ENCODE measurements at places on chromosomes 2 and 18. TPM values are rescaled to one million over a fixed set of nuclear protein-coding genes. Genes with fewer than 3 reads are reported as not detected.

DNA sequence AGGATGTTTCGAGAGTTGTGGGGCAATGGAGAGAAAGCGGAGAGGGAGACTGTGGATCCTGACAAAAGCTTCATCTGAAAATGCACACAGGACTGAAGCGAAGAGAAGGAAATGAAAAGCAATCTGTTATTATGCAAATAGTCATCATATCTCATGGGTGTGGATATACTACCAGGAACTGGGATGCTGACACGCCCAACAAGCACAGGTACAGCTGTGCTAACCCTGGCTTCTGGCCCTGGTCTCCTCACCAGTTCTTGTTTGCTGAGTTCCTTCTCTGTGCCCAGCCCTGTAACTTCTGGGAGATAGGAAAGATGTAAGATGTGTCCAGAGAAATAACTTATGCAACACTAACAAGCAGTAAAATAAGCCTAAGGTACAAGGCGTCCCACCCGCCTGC lies 358.8 kb downstream of the CMPK2 start:
- DNase-seq, result no peak

- no peak for DNase-seq
These were observed 17.3 kb upstream of the PSD4 start for GRCh38 chr2:113156278-113157117.

DNA sequence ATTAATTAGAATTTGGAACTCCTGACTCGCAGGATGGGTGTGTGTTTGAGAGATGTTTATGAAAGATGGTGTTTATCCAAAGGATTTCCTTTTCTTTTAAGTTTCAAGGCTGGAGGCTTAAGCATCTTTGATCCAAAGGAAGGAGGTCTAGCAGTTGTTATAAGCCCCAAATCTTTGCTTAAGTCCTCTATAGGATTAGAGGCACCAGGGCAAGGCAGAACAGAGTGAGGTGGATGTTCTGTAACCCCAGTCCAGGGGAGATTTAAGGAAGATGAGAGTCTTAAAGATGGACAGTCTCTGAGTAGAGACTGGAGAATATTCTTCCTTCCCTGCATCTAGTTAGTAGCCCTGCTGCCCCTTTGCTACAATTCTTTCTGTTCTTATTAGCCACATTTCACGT lies 17.5 kb downstream of the LBH start:
- no peak for DNase-seq

DNA sequence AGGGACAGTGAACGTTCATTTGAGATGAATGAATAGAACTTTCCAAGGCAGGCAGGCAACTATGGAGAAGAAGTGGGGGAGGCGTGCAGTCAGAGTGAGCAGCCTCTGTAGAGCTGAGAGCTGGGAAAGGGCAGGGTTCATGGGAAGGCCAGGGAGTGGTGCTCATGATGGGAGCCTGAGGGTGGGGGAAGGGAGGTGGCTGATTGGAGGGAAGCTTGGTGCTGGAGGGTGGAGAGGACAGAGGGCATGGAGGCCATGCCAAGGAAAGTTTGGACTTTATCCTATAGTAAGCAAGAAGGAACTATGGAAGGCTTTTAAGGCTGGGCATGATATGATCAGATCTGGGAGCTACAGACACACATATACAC lies 47.6 kb upstream of the LGALSL start:
- no peak for DNase-seq

DNA sequence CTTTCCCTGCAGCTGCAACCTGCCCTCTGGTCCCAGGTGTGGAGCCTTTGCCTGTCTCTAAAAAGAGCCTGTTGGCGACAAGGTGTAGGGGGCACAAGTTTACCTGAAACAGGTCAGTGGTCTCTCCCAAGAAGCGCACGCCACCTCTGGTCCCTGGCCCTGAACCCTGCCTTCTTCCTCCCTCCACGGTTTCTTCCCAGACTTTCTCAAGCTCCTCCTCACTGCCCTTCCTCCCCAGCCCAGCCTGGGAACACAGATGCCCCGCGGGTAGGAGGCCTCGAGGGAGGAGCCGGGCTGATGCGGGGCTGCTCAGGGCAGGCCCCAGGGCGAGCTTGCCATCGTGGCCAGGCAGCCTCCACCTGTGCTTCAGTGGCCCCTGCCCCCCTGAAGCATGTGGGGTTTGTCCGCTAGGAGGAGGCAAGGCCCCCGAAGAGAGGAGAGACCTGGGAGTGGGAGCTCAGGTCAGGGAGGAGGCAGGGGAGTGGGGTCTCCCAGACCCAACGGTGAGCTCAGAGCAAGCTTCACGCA lies 89.5 kb downstream of the SMAD7 start:
- no peak for DNase-seq

DNA sequence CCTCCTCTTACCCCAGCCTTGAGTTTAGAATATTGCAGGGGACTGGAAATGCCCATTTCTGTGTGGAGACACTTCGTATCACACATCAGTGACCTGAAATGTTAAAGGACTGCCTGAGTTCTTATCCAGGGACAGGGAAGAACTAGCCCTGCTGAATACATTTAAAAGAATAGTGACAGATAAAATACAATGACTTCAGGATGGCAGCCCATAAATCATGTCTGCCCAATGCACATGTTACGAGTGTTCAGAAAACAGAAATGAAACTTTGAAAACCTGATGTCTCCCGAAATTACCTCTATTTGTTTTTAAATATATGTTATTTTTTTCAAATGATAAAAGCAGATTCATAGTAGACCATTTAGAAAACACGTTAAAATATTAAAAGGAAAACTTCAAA lies 22.3 kb upstream of the RAB12 start:
- DNase-seq, result no peak

GRCh38 chr2:28193630-28194403 lies 198.8 kb upstream of the FOSL2 start:
- no peak for DNase-seq

DNA sequence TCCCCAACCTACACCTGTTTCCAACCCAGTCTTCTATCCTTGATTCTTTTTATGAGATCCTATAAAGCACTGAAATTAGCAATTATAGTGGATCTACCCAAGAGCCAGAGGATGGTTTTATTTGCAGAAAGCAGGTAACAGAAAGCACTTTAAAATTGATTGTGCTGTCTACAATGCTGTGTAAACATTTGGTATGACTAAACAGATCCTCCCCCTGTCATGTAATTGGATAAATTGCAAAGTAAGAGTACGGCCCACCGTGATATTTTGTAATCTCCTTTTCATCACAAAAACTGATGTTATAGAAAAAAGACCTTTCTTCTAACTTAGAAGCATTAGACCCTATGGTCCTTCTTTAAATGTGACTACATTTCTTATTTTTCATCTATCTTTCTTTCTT lies 11.3 kb upstream of the PPP3R1 start:
- DNase-seq, result no peak

DNA sequence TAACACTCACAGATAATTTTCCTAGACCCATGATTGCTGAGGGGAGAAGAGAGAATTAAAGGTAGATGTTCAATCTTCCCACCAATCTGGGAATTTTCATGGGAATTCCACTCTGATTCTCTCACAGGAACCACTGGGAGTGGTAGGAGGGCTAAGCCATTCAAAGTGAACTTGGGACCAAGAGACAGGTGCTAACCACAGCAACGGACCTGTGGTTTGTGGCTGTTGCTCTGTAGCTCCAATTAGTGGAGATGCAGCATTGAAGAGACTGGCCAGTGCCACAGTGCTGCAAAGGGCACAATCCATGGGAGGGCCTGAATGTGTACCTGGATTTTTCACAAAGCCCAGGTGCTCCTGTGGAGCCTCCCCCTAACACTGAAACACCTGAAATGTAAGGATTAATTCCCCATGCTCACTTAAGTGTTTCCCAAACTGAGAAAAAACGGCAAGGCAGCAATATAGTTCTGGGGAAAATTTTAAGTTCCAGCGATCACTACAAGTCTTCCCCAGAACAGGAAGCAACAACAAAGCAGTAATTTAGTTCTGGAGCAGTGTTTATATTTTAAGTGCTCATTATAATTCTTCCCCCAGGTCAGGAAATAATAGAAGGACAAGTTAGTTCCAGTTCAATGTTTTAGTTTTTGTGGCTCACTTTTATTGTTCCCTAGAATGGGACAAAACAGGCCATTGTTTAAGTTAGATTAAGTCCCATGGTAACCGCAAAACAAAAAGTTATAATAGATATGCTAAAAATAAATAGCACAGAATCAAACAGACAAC lies 1045.8 kb downstream of the CNTNAP5 start:
- DNase-seq, result no peak

DNA sequence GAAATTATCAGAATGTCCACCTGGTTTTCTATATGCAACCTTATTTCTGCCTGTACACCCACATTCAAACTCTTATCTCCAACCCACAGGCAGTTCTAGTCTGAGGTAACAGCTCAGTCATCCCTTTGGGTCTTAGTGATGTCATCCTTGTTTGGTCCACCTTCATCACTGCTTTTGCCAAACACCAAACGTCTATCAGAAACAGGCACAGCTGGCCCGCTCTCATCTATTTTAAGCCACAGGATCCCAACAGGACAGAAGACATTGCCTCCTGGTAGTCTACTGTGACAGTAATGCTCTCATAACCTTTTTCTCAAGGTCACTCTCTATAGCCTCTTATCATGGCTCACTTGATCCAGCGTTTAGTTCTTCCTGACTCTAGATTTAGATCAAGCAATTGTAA lies 99.0 kb upstream of the CHAC2 start:
- DNase-seq, result no peak

DNA sequence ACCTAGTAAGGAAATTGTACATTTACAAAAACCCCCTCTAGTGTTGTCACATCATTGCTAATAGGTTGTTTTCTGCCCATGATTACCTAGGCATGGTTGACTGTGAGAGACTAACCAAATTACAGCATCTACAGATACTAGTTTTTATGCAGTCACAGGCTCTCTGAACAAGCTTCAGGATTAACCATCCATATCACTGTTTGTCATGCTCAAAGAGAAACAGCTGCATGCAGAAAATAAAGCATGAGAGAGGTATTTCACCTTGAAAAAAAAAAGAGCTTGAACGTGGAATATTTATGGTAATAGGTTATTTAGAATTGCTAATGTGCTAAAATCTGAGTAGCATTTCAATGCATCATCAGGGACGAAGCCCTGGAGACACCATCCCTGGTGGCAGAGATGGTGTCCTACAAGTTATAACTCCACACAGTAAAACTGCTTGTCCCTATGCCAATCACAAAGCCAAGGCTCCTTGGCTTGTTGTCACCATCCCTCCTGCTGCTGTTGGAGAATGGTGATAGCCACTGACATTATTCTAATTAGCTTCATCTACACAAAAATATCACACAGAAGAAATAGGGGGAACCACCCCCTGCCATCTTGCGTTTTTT lies 5.4 kb downstream of the NEB start:
- no peak for DNase-seq

DNA sequence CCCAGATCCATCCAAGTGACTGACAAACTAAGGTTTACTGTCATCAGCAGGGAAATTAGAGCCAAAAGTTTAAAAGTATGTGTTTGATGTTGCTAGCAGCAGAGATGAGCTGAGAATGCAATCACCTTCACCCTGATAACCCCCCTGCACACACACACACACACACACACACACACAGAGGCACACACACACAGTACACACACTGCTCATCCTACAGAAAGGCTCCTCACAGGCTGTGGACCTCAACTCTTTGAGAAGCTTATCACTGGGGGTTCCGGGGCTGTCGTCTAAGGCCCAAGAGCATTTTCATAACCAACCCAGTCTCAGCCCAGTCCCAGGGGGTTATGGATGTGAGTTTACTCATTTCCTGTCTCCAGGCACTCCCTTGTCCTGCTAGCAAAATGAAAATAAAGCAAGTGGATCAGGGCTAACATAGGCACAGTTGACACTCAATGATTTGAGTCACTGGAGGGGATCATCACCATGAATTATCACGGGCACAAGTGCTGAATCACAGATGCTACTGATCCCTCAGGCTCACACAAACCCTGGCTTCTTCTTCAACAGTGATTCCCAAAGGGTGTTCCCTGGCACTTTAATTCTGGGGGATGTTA lies 76.6 kb downstream of the ALK start:
- no peak for DNase-seq

- no peak for DNase-seq
These were observed 92.0 kb downstream of the SPP2 start for GRCh38 chr2:234142530-234142929.

DNA sequence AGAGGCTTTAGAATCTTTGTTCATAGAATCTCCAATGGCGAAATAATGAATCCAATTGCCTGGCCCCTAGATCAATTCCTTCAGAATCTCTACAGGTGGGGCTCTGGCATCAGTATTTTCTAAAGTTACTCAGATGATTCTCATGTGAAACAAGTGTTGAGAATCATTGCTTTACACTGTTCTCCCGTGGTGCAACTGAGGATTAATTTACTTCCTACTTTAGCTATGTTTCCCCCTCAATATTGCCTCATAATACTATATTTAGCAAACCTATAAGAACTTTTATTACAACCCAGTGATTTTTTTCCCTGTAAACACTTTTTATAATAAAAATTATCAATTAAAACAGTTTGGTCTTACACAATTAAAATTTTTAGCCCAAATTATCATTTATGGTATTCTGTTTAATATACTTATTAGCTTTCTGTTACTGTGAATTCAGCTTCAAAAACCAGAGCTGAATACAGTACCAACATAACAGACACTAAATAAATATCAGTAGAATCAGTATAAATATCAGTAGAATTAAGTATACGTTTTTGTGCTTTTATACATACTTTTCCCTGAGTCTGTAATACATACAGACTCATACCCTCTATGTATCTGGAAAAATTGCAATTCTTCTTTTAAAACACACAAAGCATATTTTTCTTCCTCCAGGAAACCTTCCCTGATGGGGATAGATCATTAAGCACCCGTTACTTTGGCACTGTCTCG lies 20.8 kb downstream of the SLC38A11 start:
- no peak for DNase-seq

- no peak for DNase-seq
These were observed 48.6 kb downstream of the TMEM18 start for GRCh38 chr2:628651-629050.

DNA sequence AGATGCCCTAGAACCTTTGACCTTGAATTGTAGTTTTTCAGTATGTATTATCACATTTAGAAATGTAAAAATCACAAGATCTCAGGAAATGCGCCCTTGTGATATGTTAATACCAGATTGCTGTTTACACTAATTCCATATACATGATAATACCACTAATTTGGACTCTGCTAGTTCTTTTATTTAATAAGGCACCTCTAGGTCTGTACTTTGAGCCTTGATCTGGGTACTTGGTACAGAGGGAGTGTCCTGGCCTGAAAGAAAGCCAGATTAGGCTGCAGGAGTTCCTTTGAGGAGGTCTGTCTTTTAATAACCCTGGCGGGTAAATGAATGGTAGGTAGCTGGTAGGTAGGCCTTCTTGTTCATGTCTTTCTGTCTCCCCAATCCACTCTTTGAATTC lies 26.3 kb downstream of the PLEKHA3 start:
- no peak for DNase-seq

- no peak for DNase-seq
These were observed 163.8 kb downstream of the WDPCP start for GRCh38 chr2:63424329-63425078.

GALR1 gene
- not detected for total RNA-seq

CYP26B1 gene
- total RNA-seq, result 89.4 TPM

ADD2 gene
- total RNA-seq, result 1.2 TPM

KCNK3 gene
- total RNA-seq, result not detected

PARD6G gene
- 89.6 TPM for total RNA-seq

RIT2 gene
- total RNA-seq, result not detected

ZC3H6 gene
- total RNA-seq, result 24.4 TPM

SNTG2 gene
- 2.1 TPM for total RNA-seq

MYOM1 gene
- 2.1 TPM for total RNA-seq

CFAP221 gene
- total RNA-seq, result not detected
